ENCODE measurements at places on chromosomes 5 and 9. TPM values are rescaled to one million over a fixed set of nuclear protein-coding genes. Genes with fewer than 3 reads are reported as not detected.

- no peak for DNase-seq
These were observed 118.9 kb upstream of the ELL2 start for GRCh38 chr5:96080557-96080956.

DNA sequence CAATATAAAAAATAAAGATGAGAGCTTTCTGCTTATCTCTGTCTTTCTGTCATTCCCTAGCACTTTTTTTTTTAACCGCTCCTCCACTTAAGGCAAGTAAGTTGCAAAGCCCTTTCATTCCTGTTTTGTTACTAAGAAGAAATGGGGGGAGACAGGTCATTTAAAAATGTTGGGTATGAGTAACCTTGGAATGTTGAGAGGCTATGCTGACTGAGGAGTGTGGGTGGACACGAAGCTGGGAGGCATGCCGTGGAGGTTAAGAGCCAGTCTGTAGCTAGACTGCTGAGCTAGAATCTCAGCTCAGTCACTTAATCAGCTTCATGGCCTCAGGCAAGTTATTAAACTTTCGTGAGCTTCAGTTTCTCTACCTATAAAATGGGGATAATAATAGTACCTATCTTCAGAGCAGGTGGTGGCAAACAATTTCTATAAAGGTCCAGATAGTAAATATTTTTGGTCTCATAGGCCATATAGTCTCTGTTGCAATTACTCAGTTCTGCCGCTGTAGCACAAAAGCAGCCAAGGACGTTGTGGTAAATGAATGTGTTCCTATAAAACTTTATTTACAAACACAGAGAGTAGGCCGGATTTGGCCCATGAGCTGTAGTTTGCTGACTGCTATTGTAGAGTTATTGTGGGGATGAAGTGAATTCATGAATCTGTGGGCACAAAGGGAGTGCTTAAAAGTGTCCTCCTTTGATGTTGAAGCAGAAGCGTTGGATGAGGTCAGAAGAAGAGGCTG lies 220.0 kb downstream of the GABBR2 start:
- no peak for DNase-seq

DNA sequence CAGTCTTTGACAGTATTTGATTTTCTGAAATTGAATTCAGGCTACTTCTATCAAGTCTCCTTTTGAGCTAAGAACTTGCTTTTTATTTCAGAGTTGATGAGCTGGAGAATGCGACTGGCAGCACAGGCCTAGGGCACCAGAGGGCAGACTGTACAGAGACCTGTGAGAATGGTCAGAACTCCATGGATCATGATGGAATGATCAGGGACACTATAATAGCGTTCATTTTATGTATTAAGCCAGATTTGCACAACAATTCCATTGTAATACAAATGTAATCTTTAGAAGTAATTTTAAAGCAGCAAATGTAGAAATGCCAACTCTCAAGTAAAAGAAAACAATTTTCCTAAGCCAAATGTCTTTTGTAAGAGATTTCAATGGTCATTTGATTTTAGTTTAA lies 902.4 kb downstream of the NR2F1-AS1 start:
- no peak for DNase-seq

- no peak for DNase-seq
These were observed 7.6 kb downstream of the LRSAM1 start for GRCh38 chr9:127458921-127459320.

- DNase-seq: no peak
These were observed 1188.1 kb downstream of the DTWD2 start for GRCh38 chr5:117800261-117800660.

ARHGEF37 gene
- total RNA-seq: 1.1 TPM

- no peak for DNase-seq
These were observed 9.5 kb upstream of the HAND1 start for GRCh38 chr5:154487541-154487940.

OTP gene
- total RNA-seq: not detected

DNA sequence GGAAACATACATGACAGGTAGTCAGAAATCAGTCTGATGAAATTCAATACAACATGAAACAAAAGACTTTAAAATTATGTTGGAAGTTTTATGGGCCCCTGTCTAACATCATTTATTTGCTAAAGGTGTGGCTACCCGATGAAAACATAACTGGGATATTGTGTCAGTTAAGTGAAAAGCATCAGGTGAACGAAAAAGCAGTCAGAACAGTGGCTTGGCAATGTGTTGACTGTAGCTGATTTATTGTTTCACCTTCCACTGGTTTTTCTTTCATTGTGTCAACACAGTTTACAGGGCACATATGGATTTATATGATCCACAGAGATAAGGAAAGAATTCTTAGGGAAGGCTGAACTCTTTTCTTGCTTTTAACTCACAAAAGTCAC lies 429.6 kb upstream of the ZNF608 start:
- DNase-seq: no peak

GPR150 gene
- 0.13 TPM for total RNA-seq

GRCh38 chr9:113785334-113785733 lies 90.8 kb upstream of the ZNF618 start:
- DNase-seq: no peak

- no peak for DNase-seq
These were observed 27.0 kb upstream of the HOMER1 start for GRCh38 chr5:79540939-79541338.

PCDHB12 gene
- 2.7 TPM for total RNA-seq

Measured in WTC11 (cell line).